Germinal center (tissue), 1 donor: ENCODE measurements at places on chromosomes 6 and 20.

- no peak for DNase-seq
Measured at GRCh38 chr6:69097948-69098347, 462.9 kb downstream of the ADGRB3 start.

GRCh38 chr6:20188630-20189075 is 23.6 kb downstream of the MBOAT1 start:
- DNase-seq: no peak

- DNase-seq: no peak
Measured at GRCh38 chr20:60512443-60512842, 554.2 kb downstream of the CDH26 start.

DNA sequence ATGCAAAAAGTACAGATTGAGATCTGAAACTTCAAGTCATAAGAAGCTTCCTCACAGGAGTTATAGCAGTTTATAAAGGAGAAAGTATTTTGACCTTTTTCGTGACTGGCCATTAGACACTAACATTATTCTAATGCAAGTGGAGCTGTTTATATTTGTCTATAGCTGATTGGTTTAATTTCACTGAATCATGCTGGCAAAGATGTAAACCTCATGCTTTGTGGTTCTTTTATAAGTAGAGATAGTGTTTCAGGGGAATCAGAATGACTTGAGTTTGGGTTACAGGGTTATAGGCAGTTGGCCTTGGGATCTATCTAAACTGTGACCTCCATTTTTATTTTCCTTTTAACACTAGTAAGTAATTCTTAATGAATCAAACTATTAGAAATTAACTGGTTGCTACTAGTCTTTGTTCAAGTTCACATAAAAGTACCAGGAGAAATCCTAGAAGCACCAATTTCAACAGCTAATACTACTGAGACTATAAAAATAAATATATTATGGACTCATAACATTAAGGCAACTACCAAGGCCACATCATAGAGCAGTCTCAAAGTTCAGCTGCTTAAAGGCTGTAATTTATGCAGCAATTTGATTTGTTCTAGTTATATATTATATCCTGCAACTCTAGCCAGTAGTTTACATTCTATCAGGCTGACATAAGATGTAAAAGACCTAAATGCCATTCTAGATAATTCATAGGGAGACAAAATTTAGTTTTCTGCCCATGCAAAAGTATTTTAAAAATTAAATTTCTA is 94.0 kb downstream of the RNGTT start:
- DNase-seq: no peak

DNA sequence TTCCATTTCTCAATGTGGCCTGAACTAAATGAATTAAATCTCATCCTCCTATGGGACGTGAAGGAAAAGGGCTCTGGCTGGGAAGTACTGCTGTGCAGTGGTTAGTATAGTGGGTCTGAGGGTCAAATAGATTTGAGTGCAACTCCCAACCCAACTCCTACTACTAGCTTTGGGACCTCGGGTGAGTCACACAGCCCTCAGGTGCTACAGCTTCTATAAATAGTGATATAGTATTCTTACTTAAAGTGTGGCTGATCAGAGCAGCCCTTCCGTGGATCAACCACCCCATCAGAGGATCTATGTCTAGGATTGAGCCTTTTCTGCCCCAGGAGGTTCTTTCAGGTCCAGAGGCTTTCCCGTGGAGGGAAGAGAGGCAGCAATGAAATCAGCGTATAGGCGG is 904 bp upstream of the UST start:
- no peak for DNase-seq

- no peak for DNase-seq
Measured at GRCh38 chr6:3390698-3391097, 66.2 kb downstream of the SLC22A23 start.

DNA sequence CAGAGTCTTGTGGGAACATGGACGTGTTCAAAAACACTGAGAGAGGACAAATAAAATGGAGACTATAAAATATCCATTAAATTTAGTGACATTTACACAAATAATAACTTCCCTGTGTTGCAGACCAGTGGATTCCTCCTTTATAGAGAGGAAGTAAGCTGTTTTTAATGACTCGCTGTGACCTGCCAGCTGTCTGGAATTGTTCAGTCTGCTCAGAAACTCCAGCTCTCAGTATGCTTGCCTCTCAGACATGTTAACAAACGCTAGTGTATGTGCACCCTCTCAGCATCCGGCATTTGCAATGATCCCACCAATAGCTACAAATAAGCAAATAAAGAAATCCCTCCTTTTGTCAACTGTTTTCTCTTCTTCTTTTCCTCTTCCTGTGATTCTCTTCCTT is 158.0 kb upstream of the TCF21 start:
- no peak for DNase-seq

- DNase-seq: peak; percentile 75
Measured at GRCh38 chr20:4726710-4727397, 5.1 kb downstream of the PRND start.

GRCh38 chr6:154814063-154814462 is 80.8 kb downstream of the SCAF8 start:
- peak; percentile 13 for DNase-seq
